ENCODE measurements at places on chromosomes 2 and 18.

DNA sequence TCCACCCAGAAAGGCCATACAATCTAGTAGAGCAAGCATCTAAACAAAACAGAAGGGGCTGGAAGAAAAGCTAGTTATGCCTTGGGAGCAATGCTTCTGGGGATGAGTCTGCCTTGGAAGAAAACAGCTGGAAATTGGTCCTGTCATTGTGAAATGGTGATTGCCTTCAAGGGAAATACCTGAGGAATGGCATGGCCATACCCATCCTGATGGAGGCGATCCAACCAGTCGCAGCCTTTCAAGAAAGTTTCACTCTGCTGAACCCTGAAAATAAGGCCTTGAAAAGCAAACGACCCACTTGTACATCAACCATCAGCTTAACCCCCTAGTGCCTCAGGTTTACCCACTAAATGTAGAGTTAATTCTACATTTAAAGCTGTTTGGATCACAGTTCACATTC, 72.6 kb upstream of the PID1 start:
- DNase-seq: no peak

DNA sequence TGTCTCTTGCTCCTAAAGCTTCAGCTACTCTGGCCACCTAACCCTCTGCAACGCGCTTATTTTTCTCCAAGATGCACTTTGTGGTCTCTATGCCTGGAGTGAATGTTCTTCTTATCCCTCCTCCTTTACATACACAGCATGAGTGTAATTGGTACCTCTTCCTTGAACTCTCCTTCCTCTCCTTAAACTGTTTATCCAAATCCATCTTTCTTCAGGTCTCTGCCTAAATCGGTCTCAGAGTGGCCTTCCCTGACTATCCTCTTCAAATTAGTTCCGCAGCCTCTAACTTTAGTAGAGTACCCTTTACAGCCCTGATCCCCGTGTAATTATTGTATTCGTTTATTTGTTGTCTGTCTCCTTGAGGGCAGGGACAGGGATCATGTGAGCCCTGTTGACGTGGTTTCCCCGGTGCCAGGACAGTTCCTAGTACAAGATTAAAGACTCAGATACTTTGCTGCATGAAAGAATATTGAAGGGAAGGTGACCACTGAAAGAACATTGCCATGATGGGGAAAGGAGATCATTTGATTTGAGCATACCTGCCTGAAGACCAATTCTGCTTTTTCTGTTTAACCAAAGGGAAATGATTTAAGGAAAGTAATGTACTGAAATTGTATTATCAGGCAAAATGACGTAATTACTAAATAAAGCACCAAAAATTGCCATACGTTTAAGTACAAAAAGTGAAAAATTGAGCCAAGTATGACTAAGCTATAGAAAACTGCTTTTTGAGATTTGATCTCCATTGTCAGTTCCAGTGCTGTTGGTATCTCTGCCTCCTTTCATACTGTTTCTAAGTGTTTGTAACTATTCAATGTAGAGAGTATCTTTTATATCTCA, 1.2 kb downstream of the CNOT9 start:
- DNase-seq: no peak

GRCh38 chr2:233084488-233084887, 24.3 kb downstream of the INPP5D start:
- no peak for DNase-seq

GRCh38 chr2:134883552-134884293, 34.9 kb upstream of the CCNT2 start:
- DNase-seq: no peak

Data from activated CD8-positive, alpha-beta memory T cell treated with anti-CD3 and anti-CD28 coated beads for 24 hours (primary cell).